CD4-positive, alpha-beta T cell treated with Interleukin-21 for 1 hour (primary cell): ENCODE measurements at places on chromosomes 3 and 15.

GRCh38 chr15:65942436-65942835, 73.1 kb downstream of the RAB11A start:
- no peak for DNase-seq

- no peak for DNase-seq
These were observed 50.4 kb downstream of the CCNL1 start for GRCh38 chr3:157109267-157110141.

DNA sequence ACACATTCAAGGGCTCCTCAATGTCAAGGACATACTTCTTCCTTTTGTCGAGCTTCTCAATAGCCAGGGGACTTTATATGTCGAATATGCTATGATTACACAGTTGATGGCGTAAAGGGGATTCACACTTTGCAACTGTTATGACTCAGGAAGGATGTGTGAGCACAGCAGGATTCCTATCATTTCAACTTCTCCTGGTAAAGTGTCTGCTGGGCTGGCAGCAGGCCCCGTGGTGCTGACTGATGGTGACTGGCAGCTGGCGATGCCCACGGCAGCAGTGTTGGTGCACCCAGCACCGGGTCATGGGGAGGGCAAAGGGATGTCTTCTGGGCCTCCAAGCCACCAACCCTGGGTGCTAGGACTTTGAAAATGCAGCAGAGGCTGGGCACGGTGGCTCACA, 44.8 kb upstream of the GNB5 start:
- DNase-seq, result no peak

- no peak for DNase-seq
These were observed 129.8 kb upstream of the CPNE4 start for GRCh38 chr3:132164469-132165092.

- no peak for DNase-seq
These were observed 166.0 kb downstream of the THSD4 start for GRCh38 chr15:71281256-71281655.

DNA sequence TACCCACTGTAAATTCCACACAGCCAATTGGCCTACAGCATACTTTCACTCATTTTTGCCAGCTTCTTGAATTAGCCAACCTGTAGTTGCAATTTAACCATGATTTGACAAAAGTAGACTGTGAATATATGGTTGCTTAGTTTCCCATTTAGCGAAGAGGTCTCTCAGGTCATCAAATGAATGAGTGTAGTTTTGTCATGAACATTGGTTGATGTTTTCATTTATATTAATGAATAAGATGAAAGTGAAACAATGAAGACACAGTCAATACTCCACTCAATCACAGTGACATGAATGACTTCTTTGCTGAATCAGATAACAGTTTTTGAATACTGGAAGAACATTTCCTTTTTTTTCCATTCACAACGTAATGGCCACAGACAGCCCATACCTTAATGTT, 15.3 kb upstream of the FAM3D start:
- DNase-seq, result no peak

- peak; percentile 27 for DNase-seq
These were observed 604 bp downstream of the KCTD6 start for GRCh38 chr3:58492494-58492905.

DNA sequence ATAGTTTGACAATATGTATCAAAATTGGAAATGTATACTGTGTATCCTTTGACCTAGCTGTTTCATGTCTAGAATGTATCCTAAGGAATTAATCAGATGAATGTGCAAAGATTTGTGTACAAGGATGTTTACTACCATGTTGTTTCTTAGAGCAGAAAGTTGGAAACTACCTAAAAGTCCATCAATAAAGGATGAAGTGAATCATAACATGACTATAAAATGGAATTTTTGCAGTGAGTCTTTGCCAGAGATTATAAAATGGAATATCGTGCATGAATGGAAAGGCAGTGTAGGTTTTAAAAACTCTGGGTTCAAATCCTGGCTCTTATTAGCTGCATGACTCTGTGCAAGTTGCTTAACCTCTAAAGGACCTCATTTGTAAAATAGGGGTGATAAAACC, 14.3 kb downstream of the POGLUT1 start:
- no peak for DNase-seq

DNA sequence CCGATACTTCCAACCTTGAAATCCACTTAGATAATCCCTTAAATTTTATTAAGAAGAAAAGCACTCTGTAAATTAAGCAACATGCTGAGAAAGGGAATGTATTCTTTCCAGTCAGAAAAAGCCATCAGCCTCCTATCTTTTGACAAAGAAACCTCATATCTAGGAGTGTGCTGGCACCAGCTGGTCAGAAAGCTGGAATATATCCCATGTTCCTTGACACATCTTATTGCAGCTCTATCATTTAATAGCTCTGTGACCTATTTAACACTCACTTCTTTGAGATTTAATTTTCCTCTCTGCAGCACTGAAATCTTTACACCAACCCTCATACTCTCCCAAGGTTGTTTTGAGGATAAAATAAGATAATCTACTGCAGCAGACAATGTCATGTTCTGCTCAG, 30.4 kb upstream of the CAPN7 start:
- no peak for DNase-seq

GRCh38 chr3:116242825-116243224, 202.5 kb downstream of the LSAMP start:
- no peak for DNase-seq

- no peak for DNase-seq
These were observed 19.3 kb upstream of the PIAS1 start for GRCh38 chr15:68034719-68035293.

GRCh38 chr3:113179235-113179824, 32.0 kb upstream of the BOC start:
- DNase-seq, result no peak

- DNase-seq, result no peak
These were observed 134.6 kb downstream of the CMSS1 start for GRCh38 chr3:99952306-99952705.

GRCh38 chr15:29083161-29083560, 186.5 kb downstream of the NSMCE3 start:
- DNase-seq, result no peak

- peak; percentile 98 for DNase-seq
These were observed at the start of gene PDCD10 for GRCh38 chr3:167734498-167735232. PDCD10 (minus strand) TSS chr3:167734892; CDS start chr3:167720157, 14,735 bp downstream.

- no peak for DNase-seq
These were observed 80.9 kb downstream of the LRRC3B start for GRCh38 chr3:26703519-26703918.
